ENCODE measurements at places on chromosomes 1 and 21.

DNA sequence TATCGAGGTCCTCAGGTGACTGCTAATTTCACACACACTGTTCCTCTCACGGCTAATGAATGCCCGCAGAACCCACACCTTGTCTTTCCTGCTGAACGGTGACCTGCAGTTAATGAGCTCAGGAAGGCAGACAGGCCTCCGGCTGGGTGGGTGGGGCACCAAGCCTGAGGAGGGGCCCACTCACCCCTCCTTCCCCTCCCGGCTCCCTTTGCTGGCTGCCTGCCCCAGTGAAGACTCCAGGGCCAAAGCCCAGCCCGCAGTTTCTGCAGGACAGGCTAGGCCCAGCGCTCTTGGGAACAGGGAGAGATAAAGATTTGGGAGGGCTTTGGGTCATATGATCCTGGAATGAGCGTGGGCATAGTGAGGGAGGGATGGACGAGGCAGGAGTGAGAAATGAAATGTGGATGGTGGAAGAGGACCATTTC lies 26.4 kb downstream of the FOXO6 start:
- DNase-seq: no peak

- no peak for DNase-seq
Measured at GRCh38 chr1:223219846-223220610, 77.0 kb upstream of the TLR5 start.

- no peak for DNase-seq
Measured at GRCh38 chr1:21301794-21302440, 11.7 kb upstream of the ECE1 start.

GRCh38 chr1:24048205-24048869 lies 63.6 kb downstream of the MYOM3 start:
- no peak for DNase-seq

- no peak for DNase-seq
Measured at GRCh38 chr1:213779228-213779627, 208.5 kb upstream of the PROX1 start.

- DNase-seq: no peak
Measured at GRCh38 chr1:168134642-168135041, 2.1 kb downstream of the GPR161 start.

DNA sequence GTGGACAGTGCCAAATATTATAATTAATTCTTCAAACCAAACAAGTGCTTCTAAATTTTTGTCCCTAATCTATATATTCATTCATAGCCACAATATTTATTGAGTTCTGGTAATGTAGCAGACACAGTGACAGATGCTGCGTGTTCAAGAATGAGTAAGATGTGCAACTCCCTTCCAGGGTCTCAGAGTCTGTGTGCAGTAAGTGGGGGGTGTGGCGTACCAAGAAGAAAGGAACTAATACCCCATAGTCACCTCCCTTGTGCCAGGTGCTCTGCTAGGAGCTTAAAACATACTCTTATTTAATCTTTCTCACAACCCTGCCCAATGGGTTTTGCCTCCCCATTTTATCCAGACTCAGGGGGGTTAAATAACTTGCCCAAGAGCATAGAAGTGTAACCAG lies 358.7 kb downstream of the BARHL2 start:
- DNase-seq: no peak

DNA sequence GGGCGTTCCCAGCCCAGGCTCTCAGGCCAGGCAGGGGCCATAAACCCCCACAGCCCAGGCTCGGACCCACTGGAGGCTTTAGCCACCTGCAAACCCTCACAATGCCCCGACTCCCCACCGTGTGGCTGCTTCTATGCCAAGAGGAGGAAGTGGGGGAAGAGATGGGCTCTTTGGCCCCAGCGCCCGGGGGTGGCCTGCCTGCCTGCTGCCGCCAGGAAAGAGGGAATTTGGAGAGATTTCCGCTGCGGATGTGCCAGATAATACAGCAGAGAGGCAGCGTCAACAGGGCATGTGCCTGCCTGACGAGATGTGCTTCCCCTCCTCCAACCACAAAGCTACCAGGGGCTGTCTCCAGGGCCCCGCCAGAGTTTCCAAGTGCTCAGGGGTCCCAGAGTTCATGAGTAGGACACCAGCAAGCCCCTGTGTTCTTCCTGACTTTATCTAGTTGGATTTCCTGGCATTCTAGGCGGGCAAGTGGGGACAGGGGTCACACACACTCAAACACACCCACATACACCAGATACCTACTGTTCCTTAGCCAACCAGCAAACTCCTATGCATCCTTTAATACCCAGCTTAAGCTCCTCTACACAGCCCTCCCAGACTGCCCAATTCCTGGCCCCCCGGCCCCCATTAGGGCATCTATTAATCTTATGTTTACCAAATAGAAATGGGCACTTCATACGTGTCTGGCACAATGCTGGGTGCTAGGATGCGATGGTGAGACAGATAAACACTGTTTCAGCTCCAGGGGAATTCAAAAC lies 14.1 kb downstream of the EPHA2 start:
- no peak for DNase-seq

GRCh38 chr1:47677241-47677940 lies 239.5 kb downstream of the FOXD2 start:
- DNase-seq: no peak

DNA sequence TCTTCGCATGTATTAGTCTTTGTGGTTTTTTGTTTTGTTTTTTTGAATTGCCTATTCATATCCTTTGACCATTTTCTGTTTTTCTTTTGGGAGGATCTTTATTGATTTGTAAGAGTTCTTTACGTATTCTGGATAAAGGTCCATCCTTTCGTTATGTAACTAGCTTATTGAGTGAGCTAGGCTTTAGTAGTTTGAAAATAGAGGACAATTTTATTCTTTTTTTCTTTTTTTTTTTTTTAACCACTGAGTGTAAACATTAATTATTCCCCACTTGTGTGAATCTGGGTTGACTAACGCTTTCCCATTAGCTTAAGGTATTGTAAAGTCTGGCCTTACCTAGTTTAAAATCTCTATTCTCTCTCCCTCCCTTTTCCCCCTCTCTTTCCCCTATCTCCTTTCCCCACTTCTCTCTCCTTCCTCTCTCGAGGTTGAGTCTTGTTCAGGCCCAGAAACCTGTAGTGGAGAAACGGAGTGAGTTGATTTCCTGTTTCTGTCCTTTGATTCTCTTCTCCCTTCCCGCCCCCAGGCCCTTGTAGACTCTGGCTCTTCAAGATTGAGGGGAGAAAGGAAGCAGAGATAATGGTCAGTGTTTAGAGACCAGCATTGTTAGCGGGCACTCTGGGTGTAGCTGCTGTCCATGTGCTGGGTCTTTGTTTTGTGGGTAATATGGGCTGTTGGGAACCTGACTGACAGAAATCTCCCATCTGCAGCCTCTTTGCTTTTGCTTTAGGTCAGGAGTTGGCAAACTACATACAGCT lies 1.5 kb downstream of the MORC3 start:
- DNase-seq: no peak

DNA sequence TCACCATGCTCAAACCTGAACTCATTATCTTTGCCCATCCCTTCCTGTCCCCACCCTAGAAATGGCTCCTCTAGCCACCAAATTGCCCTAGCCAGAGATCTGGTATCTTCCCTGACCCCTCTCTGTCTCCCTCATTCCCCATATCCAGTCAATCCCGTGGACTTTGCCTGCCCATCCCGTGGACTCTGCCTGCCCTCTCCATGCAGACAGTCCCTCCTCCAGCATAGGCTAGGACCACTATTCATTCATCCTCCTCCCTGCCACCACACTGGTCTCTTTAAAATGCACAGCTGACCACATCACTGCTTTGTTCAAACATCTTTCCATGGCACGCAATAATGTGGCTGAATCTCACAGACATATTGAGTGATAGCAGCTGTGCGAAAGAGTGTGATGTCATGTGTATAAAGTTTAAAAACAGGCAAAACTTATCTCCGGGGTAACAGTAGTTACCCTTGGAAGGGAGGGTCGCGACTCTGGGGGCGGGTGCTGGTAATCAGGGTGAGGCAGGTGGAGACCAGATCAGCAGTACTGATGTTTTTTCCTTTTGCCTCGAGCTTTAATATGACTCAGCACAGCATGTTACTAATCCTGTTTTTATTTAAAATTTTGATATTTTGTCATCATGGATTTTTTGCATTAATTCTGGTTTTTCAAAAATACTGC lies 4.8 kb upstream of the SLC2A1 start:
- DNase-seq: no peak

DNA sequence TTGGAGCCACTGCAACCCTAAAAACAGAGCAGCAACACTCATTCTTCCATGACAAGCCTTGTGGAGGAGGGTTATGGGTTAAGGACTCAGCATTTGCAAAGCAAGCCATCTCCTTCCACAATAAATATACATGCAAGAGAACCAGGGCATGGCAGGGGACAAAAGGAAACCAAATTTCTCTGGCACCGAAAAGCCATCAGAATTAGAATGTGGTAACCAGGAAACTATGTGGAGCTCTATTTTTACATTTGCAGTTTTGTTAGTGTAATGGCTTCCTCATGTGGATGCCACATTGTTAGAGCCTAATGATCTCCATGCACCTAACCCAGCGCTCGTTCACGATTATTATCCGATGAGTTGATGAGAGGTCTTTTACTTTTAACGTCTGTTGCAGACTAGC lies 91.7 kb downstream of the NAV1 start:
- no peak for DNase-seq

DNA sequence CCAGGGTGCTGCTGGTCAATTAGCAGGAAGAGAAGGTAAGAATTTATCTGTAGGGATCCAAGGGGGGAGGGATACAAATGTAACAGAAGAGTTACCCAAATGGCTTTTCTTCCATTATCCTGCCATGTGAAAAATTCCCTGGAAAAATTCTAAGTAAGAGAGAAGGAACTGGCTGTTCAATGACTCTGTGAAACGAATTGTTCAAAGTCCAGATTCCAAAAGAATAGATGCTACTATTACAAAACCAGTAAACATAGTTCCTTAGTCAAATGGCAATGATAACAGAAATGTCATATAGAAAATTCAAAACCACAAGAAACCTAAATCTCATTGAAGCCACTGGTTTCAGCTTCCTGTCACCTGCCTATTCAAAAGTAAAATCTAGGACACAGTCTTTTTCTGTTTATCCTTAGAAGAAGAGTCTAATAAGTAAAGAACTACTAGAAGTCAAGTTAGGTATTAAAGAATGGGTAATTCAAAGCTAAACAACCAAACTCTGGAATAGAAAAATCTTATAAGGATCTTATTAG lies 102.6 kb downstream of the ZNF644 start:
- DNase-seq: no peak

GRCh38 chr1:161952607-161953172 lies 71.0 kb downstream of the OLFML2B start:
- no peak for DNase-seq

DNA sequence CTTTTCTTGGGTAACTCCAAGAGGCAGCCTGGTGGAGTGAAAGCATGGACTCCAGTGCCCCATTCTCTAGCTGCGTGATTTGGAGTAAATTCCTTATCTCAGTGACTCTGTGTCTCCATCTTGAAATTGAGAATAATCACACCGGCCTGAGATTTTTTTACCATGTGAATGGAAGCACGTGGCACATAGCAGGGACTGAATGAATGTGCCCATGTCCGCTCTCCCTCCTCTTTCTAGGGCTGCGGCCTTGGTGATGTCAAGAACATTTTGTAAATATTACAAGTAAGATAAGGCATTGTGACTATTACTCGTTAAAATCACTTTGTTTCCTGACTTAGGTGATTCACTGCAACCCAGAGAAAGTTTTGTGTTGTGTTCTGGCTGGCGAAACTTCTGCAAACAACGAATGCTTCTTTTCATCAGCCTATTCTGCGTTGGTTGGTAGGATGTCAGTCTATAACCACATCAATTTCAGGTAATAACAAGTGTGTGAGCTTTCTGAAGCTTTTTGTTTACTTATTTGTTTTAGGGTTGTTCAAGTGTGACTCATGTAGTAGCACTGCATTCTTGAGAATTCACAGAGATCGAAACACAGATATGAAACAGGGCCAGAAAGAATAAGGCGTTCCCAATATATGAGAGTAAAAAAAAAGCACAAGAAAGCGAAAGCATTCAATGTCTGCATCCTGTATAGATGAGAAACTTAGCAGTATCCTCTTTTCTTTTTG lies 135.7 kb upstream of the SLC45A1 start:
- no peak for DNase-seq

- no peak for DNase-seq
Measured at GRCh38 chr1:165161130-165161529, 195.4 kb downstream of the LMX1A start.

- DNase-seq: peak; percentile 68
Measured at GRCh38 chr21:31580866-31581276, 78.6 kb upstream of the SOD1 start.

- DNase-seq: no peak
Measured at GRCh38 chr1:178726545-178726944, 1.5 kb downstream of the RALGPS2 start.

- no peak for DNase-seq
Measured at GRCh38 chr1:16116002-16116401, 39.9 kb downstream of the EPHA2 start.

DNA sequence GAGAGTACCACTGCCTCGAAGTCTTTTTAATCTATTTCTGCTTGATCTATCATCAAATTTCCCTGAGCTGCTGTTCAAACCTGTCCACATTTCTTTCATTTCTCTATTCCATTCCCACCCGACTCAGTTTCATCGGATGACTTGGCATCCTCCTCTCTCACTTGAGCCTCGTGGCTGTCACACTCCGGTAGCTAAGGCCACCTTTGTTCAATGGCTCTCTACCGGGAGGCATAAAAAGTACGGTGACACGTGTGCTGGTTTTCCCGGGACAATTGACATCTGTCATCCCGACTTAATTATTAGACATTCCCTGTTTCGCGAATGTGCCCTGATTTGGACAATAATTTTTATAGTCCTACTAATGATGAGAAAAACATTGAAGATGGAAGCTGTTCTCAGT lies 22.6 kb downstream of the MIS18A start:
- DNase-seq: no peak

- DNase-seq: no peak
Measured at GRCh38 chr1:246483569-246483933, 23.5 kb downstream of the SMYD3 start.

- DNase-seq: no peak
Measured at GRCh38 chr21:34520764-34521508, 8.9 kb upstream of the KCNE1 start.

DNA sequence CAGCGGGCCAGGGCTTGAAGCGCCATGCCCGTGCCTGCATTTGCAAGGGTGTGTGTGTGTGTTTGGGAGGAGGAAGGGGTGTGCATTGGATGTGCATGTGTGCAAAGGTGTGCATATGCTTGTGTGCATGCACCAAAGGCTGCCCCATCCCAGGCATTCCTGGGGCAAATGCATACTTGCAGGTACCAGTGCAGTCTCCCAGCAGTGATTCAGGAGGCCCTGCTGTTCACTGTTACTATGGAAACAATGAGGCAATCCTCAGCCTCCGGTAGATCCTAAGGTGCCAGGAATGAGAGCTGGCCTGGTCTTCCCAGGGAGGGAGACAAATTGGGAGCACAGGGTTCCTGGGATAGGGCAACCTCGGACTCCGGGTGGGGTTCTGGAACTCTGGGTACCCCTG lies 7.5 kb upstream of the FNDC5 start:
- DNase-seq: no peak
